GOT3 (cell line): ENCODE measurements at places on chromosomes 12 and 14.

- no peak for DNase-seq
Measured at GRCh38 chr14:81682701-81683100, 149.0 kb upstream of the SEL1L start.

DNA sequence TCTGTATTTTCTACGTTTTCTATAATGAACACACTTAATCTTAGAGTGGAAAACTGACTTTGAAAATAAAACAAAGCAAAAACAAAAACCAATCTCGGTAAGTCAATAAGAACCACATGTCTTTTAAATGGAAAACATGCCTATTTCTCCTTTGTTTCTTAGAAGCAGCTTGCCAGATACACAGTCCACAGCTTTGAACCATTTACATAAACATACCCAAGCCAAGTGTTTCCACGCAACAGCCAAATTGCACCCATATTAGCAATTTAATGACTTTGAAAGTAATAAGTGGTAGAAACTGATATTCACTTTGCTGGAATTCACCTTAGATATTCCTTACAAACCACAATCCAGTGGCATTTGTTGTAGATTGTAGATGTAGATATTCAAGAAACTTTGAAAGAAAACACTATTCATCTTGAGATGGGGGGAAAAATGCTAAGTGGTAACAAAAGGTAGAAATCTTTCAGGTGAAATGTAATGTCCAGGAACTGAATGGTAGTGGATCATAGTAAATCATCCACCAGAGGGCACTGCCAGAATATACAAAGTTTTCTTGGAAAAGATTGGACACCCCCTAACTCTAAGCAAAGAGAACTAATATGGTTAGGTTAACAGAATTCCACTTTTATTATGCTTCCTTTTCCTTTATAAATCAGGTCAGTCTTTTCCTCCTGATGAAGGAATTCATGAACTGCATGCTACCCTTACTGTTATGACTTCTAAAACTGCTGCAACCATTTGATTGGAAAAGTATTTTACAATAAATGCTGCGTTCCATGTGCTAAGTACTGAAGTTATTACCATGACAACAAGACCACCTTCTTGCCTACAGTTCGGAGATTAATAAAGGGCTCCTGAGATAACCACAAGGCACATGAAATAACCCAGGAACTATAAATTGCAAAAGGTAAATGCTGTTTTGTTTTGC lies 69.8 kb downstream of the RERG start:
- no peak for DNase-seq

DNA sequence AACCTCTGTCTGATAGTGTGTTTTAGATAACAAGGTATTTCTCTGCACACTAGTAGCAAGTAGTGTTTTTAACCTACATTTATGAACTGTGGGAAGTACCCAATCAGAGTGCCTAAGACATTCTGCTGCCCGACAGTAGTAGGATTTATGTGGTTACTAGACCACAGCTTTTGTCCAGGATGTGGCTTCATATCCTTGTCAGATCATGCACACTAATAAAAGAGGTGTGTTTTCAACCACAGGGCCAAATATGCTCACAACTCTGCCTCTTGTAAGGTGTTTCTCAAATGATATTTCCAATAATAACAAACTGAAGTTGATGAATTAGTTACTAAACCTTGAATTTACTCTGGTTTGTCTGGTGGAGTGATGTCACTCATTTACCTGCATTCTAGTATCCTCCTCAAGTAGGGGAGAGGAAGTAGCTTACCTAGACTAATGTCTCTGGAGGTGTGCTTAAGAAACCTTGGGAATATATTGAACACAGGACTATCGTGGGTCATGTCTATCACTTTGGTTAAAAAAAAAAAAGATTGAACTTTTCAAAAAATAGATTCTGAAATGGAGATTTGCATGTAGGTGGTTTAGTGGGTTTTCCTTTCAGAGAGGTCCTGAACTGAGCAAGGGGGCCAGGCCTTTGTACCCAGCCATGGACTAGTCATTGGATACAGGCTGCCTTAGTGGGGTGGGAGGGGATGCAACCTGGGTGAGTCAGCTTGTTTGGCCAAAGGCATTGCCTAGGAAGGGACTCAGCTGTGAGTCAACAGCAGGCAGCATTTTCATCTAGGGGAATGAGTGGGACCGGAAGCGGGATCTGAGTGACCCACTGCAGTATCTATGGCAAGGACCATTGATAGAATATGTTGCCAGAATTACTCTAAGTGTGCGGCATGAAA lies 14.1 kb downstream of the FBXW8 start:
- DNase-seq = no peak

DNA sequence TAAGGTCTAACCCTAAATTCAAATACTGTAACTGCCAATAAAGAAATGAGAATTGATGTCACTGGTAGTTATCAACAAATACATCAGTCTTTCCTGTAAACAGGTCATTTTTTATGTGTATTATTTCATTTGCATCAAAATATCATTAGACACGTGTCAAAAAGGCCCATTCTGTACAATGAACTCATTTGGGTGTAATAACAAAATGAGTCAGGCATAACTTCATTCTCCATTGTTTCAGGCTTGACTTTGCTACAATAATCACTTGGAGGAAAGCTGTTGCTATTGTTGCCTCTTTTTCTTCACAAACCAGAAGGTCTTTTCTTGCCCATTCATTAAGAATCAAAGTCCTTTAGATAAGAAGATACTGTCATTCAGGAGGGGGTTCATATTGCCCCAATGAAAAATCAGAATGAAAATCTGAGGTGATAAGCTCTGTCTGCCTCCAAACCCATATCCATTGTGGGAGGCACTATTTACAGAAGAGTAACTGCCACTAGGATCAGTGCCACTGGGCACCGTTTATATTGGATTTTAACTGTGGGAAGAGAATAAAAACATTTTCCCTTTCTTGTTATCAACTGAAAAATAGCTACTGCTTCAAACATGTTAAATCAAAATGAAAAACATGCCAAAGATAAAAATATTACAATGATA lies 10.1 kb downstream of the ENTPD5 start:
- no peak for DNase-seq

DNA sequence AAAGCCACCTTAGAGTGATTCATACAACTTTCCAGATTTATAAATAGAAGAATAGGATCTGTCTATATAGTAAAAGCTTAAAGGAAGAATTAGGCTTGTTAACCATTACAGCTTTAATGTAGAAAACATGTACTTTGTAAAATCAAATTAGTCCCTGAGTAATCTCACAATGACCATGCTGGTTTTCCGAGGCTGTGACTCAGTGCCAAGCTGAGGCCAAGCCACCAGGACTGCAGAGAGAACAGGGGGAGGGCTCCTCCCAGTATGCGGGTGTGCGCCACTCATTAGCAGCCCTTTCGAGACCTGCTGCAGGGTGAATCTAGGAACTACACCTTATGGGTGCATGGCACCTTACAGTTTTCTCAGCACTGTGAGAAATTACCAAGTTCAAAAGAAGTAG lies 167.0 kb downstream of the EFCAB11 start:
- DNase-seq = no peak

DNA sequence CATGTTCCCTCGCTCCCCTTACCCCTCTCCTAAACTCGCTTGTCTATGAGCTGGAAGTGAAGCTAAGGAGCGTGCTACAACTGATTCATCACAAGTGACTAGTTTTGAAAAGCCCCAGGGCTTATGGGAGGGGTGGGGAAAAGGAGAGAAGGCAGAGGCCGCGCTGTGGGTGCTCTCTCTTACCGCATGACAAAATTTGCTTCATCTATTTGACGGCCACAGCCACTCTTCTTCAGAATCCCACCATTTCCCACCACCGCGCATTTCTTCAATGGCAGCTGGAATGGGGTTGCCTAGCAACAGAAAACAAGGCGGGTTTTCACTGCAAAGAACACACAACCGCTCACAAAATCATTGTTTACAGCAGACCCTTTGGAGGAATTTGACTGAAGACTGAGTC lies 79.4 kb downstream of the ST8SIA1 start:
- no peak for DNase-seq

GRCh38 chr12:70244409-70244808 lies 1.2 kb downstream of the CNOT2 start:
- DNase-seq = no peak

- DNase-seq = no peak
Measured at GRCh38 chr12:112905451-112906089, 1.2 kb upstream of the OAS1 start.

DNA sequence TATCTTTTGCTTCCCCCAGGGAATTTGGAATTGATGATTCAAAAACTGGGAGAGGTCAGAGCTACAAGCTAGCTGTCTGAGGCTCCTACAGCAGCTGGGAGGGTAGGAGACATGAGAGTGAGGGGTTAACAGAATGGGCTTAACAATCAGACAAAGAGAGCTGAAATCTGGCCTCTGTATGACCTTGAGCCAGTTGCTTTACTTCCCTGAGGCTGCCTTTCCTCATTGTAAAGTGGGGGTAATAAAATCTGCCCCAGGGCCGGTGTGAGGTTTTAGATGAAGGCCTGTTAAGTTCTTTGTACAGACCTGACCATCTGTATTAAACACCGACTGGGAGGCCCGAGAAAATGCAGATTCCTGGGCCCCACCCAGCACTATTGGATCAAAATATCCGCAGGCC lies 164.3 kb upstream of the NOS1 start:
- DNase-seq = no peak

DNA sequence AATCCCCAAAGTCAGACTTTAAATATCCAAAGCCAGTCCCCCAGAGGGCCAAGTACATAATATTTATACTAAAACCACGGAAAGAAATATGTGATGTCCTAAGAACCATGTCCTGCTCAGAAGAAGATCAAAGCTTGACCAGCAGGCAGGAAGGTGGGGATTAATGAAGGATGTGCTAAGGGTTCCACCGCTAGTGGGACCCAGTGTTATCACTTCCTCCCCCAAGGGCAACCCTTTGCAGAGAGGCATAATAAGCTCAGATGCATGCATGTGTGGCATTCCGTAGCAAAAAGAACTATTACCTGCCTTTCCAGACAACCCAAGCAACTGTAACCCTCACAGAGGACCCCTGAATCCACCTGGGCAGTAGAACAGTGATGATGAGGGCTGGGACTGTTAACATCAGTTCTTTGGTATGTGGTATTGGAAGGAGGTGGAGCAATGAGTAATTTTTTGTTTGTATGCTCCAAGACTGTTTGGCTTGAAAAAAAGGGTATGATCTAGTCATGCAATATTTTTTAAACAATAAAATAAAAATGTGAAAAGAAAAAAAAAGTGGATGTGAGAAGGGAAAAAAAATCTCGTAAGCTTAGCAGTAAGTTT lies 71.7 kb upstream of the ETV6 start:
- no peak for DNase-seq
